ENCODE measurements at places on chromosomes 1 and 21. TPM values are rescaled to one million over a fixed set of nuclear protein-coding genes. Genes with fewer than 3 reads are reported as not detected.
A peak's percentile ranks its signal among the peaks of the same experiment; 100 is the strongest.

DNA sequence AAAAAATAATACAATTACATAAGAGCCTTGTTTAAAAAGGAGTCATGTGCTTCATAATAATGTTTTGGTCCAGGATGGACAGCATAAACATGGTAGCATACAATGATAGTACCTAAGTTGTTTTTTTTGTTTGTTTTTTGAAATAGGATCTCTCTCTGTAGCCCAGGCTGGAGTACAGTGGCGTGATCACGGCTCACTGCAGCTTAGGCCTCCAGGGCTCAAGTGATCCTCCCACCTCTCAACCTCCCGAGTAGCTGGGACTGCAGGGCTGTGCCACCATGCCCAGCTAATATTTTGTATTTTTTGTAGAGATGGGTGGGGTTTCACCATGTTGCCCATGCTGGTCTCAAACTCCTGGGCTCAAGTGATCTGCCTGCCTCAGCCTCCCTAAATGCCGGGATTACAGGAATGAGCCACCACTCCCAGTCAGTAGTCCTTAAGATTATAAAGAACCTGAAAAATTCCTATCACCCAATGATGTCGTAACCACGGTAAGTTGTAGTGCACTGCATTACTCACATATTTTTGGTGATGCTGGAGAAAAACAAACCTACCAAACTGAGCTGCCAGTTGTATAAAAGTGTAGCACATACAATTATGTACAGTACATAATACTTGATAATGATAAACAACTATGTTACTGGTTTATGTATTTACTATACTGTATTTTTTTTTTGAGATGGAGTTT lies 22.4 kb upstream of the RCOR3 start:
- no peak for DNase-seq

DNA sequence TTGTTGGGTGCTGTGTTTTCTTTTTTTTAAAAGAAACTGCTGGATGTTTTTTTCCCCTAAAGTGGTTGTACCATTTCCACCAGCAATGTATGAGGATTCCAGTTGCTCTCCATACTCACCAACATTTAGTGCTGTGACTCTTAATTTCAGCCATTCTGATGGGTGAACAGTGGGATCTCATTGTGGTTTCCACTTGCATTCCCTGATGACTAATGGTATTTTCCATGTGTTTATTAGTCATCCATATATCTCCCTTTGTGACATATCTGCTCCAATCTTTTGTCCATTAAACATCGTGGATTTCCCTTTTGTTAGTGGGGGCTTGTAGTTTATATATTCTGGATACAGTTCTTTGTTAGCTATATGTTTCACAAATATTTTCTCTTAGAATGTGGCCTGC lies 206.0 kb downstream of the CAMTA1 start:
- no peak for DNase-seq

GRCh38 chr1:113322439-113322838 lies 67.9 kb upstream of the MAGI3 start:
- no peak for DNase-seq

- DNase-seq, result peak; percentile 40
Observed at GRCh38 chr1:41486371-41487125, 2.1 kb upstream of the EDN2 start.

- DNase-seq, result peak; percentile 86
Observed at GRCh38 chr1:154760469-154760933, 109.6 kb downstream of the KCNN3 start.

- no peak for DNase-seq
Observed at GRCh38 chr1:200073286-200073637, 45.8 kb downstream of the NR5A2 start.

DNA sequence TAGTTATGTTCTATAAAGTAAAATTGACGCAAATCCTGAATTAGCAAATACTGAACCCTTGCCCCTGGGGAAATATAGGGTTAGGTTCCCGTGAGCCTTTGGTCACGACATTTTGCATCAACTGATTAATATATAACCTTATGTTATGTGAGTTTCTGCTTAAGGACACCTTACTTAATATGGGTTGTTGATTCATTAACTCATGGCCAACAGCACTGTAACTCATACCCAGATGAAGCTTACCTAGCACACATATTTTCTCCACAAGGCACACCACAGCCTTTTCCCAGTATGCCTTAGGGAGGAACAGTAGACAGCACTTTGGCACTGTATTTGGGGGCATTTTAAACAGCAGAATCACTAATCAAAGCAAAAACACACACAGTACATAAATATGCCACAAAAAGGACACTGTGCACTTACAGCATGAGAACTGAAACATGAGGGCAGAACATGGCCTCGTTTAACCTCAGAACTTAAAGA lies 15.1 kb downstream of the INAVA start:
- DNase-seq, result no peak

- DNase-seq, result no peak
Observed at GRCh38 chr1:160192234-160192633, 1.9 kb downstream of the CASQ1 start.

DNA sequence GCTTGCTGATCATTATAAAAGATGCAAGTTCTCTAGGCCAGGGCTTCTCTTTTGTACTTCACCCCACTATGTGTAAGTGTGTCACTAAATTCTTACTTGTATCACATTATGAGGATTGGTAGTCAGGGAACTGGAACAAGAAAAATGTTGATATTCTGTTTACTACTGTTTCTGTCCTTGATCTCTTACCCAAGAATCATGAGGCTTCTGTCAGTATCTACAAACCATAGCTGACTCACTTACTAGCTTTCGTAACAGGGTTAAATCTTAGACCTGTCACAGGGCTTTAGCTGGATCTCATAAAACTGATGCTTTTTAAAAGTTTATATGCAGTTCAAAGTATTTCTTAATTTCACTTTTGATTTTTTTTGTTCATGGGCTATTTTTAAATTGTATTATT lies 681.2 kb downstream of the PLPP3 start:
- DNase-seq, result no peak

DNA sequence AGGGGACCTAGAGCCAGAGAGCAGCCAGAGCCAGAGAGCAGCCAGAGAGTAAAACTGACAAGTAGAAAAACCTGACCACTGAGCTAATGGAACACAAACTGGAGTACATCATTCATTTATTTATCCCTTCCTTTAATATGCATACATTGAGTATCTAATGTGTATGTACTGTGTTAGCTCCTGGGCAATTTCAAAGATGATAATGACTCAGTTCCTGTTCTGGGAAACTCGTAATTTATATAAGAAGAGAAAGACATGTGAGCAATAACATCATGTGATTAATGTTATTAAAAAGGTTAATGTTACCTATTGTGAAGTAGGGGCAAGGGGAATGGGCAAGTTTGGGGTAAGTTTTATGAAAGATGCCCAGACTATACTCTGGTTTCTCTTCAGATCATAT lies 199.9 kb downstream of the TNR start:
- no peak for DNase-seq

GRCh38 chr1:60942291-60942690 lies 140.1 kb upstream of the NFIA start:
- no peak for DNase-seq

DNA sequence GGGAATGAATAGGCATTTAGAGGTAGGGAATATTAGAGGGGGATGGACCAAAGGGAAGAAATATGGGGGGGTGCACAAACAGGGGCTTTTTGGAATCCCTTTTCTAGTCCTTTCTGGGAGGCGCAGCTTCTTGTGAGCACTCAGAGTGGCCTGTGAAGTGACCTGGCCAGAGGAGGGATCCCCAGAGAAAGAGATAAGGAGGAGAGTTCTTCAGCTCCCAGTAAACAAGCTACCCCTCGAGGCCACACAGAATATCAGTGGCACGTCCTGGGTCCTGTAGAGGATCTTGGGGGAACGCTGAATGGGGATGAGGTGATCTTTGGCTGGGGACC lies 19.4 kb downstream of the VANGL2 start:
- DNase-seq, result no peak

- no peak for DNase-seq
Observed at GRCh38 chr1:110465038-110465813, 14.3 kb downstream of the PROK1 start.

DNA sequence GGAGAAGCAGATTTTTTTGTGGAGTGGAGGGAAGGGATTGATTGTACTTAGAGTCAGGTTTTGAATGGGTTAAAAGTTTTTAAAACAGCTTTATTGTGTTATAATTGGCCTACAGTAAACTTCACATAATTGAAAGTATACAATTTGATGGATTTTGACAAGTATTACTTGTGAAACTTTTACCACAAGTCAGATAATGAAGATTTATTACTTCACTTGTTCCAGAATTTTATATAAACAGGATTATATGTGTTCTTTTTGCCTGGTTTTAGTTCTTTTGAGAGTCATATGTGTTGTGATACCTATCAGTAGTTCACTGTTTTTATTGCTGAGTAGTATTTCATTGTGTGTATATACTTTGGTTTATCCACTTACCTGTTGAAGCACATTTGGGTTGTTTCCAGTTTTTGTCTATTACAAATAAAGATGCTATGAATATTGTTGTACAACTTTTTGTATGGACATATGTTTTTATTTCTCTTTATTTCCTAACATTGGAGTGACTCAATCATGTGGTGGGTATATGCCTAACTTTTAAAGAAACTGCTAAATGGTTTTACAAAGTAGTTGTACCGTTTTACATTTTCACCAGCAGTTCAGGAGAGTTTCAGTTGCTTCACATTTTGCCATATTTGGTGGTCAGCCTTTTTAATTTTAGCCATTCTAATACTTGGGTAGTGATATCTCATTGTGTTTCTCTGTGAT lies 71.0 kb downstream of the DYRK1A start:
- no peak for DNase-seq

- DNase-seq, result no peak
Observed at GRCh38 chr21:46393451-46393940, 65.2 kb upstream of the DIP2A start.

DNA sequence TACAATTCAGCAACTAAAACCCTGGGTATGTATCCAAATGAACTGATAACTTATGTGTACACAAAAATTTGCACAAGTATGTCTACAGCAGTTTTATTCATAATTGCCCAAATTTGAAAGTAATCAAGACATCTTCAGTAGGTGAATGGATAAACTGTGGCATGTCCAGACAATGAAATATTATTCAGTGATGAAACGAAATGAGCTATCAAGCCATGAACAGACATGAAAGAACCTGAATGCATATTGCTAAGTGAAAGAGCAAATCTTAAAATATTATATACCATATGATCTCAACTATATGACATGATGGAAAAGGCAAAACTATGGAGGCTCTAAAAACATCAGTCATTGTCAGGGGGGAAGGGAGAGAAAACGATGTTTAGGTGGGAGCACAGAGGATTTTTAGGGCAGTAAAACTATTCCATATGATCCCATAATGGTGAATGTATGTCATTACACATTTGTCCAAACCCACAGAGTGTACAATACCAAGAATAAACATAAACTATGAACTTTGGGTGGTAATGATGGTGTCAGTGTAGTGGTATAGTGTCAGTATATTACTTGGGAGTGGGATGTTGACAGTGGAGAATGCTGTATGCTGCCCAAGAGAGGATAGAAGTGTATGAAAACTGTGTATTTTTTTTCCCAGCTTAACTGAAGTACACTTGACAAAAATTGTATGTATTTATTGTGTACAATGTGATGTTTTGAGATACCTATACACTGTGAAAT lies 92.8 kb upstream of the PPP2R5A start:
- DNase-seq, result no peak

DNA sequence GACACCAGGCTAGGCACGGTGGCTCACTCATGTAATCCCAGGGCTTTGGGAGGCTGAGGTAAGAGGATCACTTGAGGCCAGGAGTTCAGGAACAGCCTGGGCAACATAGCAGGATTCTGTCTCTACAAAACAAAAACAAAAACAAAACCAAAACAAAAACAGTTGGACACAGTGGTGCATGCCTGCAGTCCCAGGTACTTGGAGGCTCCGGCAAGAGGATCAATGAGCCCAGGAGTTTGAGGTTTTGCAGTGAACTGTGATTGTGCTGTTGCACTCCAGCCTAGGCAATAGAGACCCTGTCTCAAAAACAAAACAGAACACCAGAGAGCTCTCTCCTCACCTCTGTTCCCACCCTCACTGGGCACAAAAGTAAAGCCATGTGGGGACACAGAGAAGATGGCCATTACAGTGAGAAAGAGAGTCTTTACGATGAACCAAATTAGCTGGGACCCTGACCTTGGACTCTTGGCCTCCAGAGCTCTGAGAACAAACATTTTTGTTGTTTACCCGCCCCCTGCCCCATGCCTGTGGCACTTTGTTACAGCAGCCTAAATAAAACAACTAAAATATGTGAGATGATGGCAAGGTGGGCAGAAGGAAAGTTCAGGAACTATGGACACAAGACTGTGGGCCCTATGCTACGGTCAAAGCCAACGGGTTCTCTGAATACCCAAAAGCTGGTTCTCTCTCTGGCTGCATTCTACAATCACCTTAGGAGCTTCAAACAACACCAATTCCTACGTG lies 9.8 kb downstream of the NADK start:
- no peak for DNase-seq

GRCh38 chr1:54077359-54077758 lies 24.0 kb downstream of the TCEANC2 start:
- DNase-seq, result no peak

GRCh38 chr1:5678759-5679158 lies 313.5 kb downstream of the NPHP4 start:
- DNase-seq, result no peak

GRCh38 chr1:36717431-36717830 lies 234.7 kb upstream of the CSF3R start:
- no peak for DNase-seq

DNA sequence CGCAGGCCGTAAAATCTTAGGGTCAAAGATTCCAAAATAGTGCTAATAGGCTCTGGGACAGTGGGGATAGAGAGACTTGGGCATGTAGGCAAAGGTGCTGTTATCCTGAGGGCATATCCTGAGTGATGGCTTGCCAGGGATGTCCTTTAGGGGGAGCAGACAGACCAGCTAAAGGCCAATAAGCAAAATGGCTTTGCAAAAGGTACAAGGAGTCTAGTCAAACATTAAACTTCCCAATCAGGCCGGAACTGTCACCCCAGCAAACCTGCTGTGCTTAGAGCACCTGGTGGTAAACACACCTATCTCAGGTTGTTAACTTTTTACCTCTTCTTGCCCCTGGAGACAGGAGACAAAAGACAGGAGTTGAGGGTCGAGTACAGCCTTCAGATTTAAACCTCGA lies 49.1 kb downstream of the TRABD2B start:
- DNase-seq, result no peak

GRCh38 chr1:202516434-202516877 lies 168.0 kb downstream of the PPP1R12B start:
- no peak for DNase-seq

- no peak for DNase-seq
Observed at GRCh38 chr1:47415728-47416318, at the start of gene FOXE3. Gene FOXE3, plus strand, starts transcription at chr1:47416285. Its CDS starts 31 bp downstream, at chr1:47416316.

DNA sequence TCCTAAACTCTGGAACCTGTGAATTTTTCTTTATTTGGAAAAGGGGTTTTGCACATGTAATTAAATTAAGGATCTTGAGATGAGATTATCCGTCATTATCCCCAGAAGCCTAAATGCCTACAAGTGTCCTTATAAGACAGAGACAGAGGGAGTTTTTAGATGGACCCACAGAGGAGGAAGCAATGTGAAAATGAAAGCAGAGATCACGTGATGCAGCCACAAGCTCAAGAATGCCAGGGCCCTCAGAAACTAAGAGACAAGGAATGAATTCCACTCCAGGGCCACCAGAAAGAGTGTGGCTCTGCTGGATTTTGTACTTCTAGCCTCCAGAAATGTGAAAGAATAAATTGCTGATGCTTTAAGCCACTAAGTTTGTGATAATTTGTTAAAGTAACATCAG lies 183.6 kb upstream of the UBE2U start:
- DNase-seq, result no peak

Gene NKAIN1
- not detected for total RNA-seq

Gene SMCP
- not detected for total RNA-seq

Gene ALDH4A1
- total RNA-seq, result 7.3 TPM

Gene ADAMTS1
- not detected for total RNA-seq

Gene KRTAP15-1
- total RNA-seq, result not detected

Gene FOXO6
- 0.19 TPM for total RNA-seq

Gene FCAMR
- total RNA-seq, result not detected

Gene OR10R2
- not detected for total RNA-seq

Gene AHDC1
- 8.3 TPM for total RNA-seq

Gene LTN1
- 26.7 TPM for total RNA-seq

Measured in activated CD4-positive, alpha-beta memory T cell treated with anti-CD3 and anti-CD28 coated beads for 36 hours (primary cell).